Fibroblast of mammary gland (primary cell): ENCODE measurements at places on chromosomes 12 and 14.
A peak's percentile ranks its signal among the peaks of the same experiment; 100 is the strongest.

- DNase-seq: no peak
Observed at GRCh38 chr12:80717856-80718255, 1.1 kb downstream of the MYF5 start.

GRCh38 chr14:25049568-25050268, at the start of gene STXBP6:
STXBP6 (minus strand) TSS chr14:25050147; CDS start chr14:24974818, 75,329 bp downstream.
- DNase-seq: peak; percentile 42

- peak; percentile 26 for DNase-seq
Observed at GRCh38 chr12:39467432-39467870, 24.5 kb upstream of the KIF21A start.

DNA sequence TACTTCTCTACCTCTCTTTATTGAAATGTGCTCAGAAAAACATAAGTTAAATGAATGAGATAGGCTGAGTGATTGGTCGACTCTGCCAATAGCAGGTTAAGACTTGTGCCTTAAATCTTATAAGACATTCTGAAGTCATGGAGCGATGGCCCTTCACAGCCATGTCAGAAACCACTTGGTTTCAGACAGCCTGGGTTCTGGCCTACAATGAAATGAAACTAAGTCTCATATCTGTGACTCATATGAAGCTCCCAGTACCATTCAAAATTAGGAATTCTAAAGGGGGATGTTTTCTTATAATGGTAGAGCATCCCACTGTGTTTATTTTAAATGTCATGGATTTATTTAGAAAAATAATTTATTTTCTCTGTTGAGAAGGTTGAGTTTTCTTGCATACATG, 42.6 kb downstream of the PLXNC1 start:
- no peak for DNase-seq

- no peak for DNase-seq
Observed at GRCh38 chr12:84604551-84604950, 308.0 kb downstream of the SLC6A15 start.

DNA sequence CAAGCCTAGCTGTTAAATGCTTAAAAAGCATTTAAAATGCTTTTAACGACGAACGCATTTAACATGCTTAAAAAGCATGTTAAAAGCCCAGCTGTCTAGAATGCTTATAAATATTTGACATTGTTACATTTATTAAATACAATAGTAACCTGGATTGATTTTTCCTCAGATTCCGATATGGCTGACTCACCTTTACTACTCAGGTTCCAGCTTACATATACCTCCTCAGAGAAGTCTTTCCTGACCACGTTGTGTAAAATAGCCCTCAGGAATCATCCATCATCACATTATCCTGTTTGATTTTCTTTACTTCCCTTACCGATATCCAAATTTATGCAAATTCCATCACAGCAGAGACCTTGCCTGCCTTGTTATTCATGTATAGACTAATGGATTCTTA, 51.4 kb downstream of the SLC41A2 start:
- DNase-seq: no peak

GRCh38 chr12:92912052-92912451, 17.0 kb downstream of the EEA1 start:
- peak; percentile 94 for DNase-seq

GRCh38 chr12:131368668-131369071, 342.2 kb upstream of the SFSWAP start:
- DNase-seq: no peak

DNA sequence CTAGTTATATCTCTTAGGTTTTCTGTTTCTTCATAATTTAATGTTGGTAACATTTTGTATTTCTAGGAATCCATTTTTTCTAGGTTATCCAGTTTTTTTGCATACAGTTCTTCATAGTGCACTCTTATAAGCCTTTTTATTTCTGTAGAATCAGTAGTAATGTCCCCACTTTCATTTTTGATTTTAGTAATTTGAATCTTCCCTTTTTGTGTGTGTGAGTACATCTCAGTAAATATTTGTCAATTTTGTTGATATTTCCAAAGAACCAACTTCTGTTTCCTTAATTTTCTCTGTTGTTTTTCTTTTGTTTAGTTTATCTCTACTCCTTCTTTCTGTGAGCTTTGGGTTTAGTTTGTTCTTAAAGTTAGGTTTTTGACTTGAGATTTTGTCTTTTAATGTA, 507.3 kb upstream of the RGS6 start:
- DNase-seq: no peak

DNA sequence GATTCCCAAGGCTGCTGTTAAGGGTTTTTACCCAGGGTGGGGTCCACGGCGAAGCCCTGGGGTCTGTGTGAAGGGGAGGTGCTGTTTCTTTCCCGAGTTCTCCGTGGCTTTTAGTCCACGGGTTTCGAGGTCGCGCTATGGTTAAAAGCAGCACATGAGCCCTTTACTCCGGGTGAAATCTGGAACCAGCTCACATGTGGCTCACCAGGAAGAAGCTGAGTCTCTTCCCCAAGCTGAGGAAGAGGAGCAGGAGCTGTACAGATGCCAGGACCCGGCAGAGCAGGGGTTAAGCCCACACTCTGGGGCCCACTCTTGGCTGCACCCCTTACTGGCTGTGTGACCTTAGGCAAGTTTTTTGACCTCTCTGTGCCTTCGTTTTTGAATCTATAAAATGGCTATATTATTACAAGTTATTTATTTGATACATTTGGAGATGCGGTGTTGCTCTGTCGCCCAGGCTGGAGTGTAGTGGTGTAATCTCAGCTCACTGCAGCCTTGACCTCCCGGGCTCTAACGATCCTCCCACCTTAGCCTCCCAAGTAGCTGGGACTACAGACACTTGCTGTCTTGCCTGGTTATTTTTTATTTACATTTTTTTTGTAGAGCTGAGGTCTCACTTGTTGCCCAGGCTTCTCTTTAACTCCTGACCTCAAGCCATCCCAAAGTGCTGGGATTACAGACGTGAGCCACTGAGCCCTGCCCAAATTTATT, 266.3 kb downstream of the AACS start:
- no peak for DNase-seq

- DNase-seq: peak; percentile 64
Observed at GRCh38 chr12:2414810-2415567, 362.2 kb downstream of the CACNA1C start.

DNA sequence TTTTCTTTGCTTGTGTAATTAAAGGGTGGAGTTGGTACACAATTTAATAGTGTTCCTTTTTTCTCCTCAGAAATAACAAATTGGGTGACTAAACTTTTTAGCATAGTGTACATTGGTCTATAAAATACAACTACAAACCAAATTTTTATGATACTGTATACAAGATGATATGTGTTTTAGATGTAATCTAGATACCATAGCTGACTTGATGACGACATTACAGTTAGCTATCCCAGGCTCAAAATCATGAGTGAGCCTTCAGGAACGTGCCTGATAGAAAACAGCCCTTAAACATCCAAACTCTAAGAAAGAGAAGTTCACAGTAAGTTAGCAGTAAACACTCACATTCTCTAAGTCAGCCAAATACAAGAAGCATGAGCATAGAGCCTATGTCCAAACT, 99.0 kb upstream of the SSTR1 start:
- DNase-seq: peak; percentile 51

GRCh38 chr12:100715976-100716944, 78.3 kb upstream of the ANO4 start:
- no peak for DNase-seq
